ENCODE measurements at places on chromosomes 4 and X.

GRCh38 chrX:15150586-15150985, 119.3 kb downstream of the ASB9 start:
- no peak overlapping the region for H3K4me3 ChIP-seq
- DNase-seq: no peak
- no peaks in the 10 kb centered on the region for H3K27me3 ChIP-seq
- no peaks in the 10 kb centered on the region for H3K36me3 ChIP-seq
- no peaks in the 10 kb centered on the region for H3K4me1 ChIP-seq

DNA sequence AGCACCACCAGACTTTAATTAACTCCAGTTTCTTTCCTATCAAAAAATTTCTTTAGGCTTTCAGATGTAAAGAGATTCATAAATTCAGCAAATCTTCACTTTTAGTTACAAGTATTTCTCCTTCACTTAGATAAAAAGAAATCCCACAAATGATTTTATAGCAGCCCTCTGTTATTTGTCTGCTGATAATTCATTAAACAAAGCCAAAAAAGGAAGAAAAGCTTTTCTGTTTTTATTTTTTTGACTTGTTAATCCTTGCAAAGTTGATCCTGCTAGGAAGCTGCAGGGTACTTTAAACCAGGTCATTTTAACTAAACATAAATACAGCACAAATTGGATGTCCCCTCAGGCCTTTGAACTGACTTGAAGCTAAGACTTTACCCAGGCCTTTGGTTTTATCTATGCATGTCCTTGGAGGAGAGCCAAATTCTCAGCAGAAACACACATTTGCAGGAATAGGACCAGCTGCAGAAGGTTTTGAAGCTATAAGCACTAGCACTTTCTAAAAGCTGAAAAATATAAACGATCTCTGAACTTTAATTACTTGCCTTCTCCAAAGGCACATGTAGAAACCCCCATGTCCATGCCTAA, 57.5 kb downstream of the PCDH18 start:
- H3K4me3 ChIP-seq: no peak overlapping the region
- H3K36me3 ChIP-seq: peaks cover 3% of the 10 kb centered on the region
- H3K27ac ChIP-seq: no peak overlapping the region
- no peaks in the 10 kb centered on the region for H3K27me3 ChIP-seq

GRCh38 chr4:31416498-31416897, 696.3 kb downstream of the PCDH7 start:
- no peaks in the 10 kb centered on the region for H3K27me3 ChIP-seq
- no peaks in the 10 kb centered on the region for H3K36me3 ChIP-seq
- no peak for DNase-seq
- peak overlapping the region; percentile 16 for H3K27ac ChIP-seq
- H3K4me1 ChIP-seq: peaks cover 16% of the 10 kb centered on the region
- no peak overlapping the region for H3K4me3 ChIP-seq

DNA sequence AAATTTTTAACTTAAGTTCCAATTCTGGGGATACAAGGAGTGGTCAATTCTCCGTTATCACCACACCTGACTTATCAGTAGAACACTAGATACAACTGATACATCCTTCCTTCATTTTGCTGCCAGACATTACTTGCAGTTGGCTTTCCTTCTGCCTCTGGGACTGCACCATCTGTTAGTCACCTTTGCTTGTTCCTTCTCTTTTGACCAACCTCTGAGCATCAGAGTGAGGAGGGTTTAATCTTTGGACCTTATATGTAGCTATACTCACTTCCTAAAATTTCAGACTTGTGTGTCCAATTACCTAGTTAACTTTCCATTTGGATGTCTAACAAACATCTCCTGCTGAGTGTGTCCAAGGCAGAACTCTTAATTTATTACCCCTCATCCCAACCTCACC, 330.7 kb downstream of the PTTG2 start:
- H3K4me1 ChIP-seq: peaks cover 6% of the 10 kb centered on the region
- DNase-seq: no peak
- H3K4me3 ChIP-seq: no peak overlapping the region
- H3K36me3 ChIP-seq: no peaks in the 10 kb centered on the region

DNA sequence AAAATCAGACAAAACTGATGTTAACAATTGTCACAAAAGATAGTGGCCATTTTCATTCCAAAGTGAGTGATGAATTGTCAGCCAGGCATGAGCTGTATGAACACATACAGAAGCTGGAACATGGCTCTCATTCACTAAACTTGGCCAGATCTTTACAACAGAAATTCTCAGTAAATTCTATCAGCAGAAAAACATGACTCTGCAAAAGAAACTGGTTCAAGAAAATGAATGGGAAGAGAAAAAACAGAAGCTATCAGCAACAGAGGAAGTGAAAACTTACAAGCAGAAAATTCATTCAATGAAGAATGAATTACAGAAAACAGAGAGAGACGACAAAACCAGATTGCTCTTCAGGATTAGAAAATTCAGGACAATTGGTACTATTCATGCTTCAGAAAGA, 249.6 kb downstream of the COL25A1 start:
- no peak overlapping the region for H3K27ac ChIP-seq
- DNase-seq: no peak
- no peak overlapping the region for H3K4me3 ChIP-seq
- no peaks in the 10 kb centered on the region for H3K36me3 ChIP-seq

- no peak overlapping the region for H3K27ac ChIP-seq
- no peak for DNase-seq
- no peaks in the 10 kb centered on the region for H3K4me1 ChIP-seq
- no peak overlapping the region for H3K4me3 ChIP-seq
- H3K27me3 ChIP-seq: peaks cover 5% of the 10 kb centered on the region
- no peaks in the 10 kb centered on the region for H3K36me3 ChIP-seq
These were observed 24.7 kb upstream of the CXCL8 start for GRCh38 chr4:73715659-73716058.

All from type B pancreatic cell (in vitro differentiated cells).